Left forelimb (tissue), 1 donor: ENCODE measurements at places on chromosomes 13 and 19.

- DNase-seq, result no peak
Observed at GRCh38 chr13:92805766-92806165, 420.8 kb upstream of the GPC6 start.

DNA sequence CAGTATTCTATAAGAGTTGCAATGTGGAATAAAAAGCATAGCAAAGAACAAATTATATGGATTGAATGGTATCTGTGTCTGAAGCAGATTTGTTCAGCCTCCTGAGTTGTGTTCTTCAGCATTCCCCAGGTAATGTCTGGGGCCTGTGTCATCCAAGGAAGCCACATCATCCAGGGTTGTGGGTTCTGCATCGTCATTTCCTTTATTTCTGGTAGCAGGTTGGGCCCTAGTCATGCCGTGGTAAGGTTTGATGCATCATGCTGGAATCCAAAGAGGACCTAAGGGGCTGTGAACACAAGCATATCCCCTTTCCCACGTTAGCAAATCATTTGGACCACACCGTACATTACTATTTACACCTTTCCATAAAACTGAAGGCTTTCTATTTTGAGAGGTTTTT, 131.0 kb upstream of the ZNF91 start:
- DNase-seq, result no peak

DNA sequence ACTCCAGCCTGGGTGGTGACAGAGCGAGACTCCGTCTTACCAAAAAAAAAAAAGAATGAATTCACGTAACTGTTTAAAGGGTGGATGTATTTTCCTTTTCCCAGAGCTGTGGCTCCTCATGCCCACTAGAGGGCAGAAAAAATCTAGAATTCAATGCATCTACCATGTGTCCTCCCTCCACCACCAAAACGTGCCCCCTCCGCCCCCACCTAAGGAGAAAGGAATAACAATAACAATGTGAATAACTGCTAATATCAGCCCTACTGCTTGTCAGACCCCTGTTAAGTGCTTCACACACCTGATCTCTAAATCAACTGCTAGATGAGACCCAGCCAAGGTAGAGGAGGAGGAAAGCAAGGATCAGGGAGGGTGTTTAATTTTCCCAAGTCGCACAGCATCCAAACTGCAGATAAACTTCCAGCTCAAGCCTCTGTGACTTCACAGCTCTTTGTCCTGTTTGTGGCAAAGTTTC, 20.2 kb upstream of the PNMA8B start:
- DNase-seq, result no peak

- no peak for DNase-seq
Observed at GRCh38 chr19:36719687-36720556, 32.5 kb downstream of the ZNF567 start.

DNA sequence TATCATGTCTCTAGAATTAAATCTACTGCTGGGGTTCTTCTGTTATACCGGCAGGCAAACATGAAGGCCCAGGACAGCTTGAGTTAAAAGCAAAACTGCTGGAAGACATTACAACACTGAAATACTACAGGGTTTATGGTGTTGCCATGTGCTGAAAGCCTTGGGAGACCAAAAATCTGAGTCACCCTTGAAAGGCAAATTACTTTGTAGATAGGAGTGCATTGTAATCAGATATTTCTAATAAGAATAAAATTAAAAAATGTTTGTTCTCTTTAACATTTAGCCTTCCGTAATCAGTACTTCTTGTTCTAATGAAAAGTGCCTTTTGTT, 181.3 kb downstream of the PCDH9 start:
- no peak for DNase-seq

DNA sequence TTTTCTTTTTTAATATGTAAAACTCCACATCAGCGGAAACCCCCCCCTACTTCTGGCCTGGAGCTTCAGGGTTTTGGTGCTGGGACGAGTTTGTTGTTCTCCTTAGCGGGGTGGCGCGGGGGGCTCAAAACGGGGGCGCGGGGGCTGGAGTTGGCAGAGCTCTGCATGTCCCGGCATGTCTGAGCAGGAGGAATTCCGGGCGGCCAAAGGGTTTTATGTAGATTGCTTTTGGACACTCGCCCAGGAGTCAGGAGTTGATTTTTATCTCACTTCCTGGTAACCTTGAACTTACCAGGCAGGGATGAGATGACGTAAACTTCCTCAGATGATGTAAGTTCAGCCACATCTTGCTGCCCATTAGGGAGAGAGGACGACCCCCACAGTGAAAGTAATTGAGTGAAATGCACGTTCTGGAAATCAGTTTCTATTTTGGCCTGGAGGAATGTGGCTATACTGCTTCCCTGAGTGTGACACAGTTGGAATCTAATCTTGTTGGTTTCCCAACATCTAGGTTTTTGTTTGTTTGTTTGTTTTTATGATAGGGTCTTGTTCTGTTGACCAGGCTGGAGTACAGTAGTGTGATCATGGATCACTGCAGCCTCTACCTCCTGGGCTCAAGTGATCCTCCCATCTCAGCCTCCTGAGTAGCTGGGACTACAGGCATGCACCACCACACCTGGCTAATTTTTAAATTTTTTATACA, 21.0 kb upstream of the GDF15 start:
- DNase-seq, result peak; percentile 76

- no peak for DNase-seq
Observed at GRCh38 chr19:1394252-1395193, 6.8 kb downstream of the GAMT start.

DNA sequence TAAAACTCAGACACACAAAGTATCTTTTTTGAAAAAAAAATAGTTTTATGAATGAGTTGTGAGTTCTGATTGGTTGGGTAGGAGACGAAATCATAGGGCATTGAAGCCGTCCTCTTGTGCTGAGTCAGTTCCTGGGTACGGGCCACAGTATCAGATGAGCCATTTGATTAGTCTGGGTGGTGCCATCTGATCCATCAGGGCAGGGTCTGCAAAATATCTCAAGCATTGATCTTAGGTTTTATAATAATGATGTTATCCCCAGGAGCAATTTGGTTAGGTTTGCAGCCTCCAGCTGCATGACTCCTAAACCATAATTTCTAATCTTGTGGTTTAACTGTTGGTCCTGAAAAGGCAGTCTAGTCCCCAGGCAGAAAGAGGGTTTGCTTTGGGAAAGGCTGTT, 1310.6 kb downstream of the SLITRK1 start:
- no peak for DNase-seq

DNA sequence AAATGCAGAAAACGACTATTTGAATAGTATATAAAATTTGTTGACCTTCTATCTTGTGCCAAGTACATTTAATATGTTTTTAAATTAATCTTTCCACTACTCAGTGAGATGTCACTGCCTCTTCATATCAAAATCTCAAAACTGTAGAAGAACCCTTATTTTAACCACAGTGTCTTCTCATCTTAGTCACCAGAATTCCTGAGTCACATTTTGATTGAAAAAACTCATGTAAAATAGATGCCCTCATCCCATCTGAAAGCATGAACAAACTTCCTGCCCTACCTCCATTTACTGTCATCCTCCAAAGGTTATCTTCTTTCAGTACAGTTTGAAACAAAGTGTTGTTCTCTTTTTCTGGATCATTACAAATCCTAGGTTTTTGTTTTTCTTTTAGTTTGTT, 1215.4 kb downstream of the PCDH9 start:
- no peak for DNase-seq

- DNase-seq, result no peak
Observed at GRCh38 chr19:51010066-51010795, 8.8 kb upstream of the KLK8 start.

GRCh38 chr13:49638030-49638743, 9.9 kb downstream of the ARL11 start:
- DNase-seq, result no peak

DNA sequence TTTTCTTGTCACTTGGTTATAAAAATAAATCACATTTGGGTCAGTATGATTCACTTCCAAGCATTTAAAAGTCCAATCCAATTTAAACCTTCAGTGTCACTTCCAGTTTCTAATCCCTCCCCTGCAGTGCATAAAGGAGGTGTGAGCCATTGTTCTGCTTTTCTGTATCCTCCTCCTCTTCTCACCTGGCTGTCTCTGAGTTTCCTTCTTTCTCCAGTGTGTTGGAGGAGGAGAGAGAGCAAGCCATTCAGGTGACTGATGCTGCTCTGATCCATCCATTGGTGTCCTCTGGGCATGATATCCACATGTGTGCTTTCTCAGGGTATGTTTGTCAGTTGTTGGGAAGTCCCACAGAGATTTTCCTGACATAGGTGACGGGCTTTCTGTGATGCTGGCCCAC, 1.2 kb downstream of the NUDT15 start:
- DNase-seq, result no peak

DNA sequence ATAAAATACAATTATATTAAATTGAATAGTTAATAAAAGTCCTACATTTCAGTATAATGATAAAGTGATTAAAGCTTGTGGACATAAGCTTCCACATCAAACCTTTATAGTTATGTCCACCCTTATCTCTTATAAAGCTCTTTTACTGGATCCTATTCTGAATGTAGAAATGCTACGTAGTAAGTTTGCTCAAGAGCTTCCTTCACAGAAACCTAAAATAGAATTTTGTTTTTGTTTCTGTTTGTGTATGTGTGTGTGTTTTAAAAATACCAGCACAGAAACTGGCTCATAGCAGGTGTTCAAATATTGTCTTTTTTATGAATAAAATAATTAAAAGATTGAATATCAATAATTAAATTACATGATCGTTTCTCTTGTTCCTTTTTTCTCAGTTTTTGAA, 21.0 kb upstream of the UFM1 start:
- DNase-seq, result no peak

GRCh38 chr19:27974082-27974513, 1238.9 kb downstream of the UQCRFS1 start:
- no peak for DNase-seq

GRCh38 chr13:98446234-98446621, 130.7 kb downstream of the STK24 start:
- no peak for DNase-seq

DNA sequence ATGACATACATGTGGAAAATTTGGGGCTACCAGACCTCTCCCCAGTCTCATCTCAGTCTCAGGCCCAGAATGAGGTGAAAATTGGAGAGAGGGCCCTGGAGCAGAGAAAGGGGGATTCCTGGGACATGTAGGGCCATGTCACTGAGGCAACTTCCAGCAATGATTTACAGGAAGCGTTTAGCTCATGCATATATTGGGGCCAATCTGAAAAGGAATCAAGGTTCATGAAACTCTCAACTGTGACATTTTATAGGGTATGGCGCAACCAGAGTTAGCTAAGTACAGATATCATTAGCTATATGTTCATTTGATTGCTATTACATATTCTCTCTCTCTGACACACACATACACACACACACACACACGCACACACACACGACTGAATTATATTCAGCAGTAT, 86.3 kb downstream of the RNASEH2B start:
- no peak for DNase-seq
